Activated naive CD8-positive, alpha-beta T cell treated with anti-CD3 and anti-CD28 coated beads, Interleukin-2, amount 10 ng/mL, durations not matched to agents 7 days and 5 days (primary cell): ENCODE measurements at places on chromosomes 5 and 9.

- no peak for DNase-seq
Measured at GRCh38 chr5:67802766-67803165, 412.8 kb upstream of the PIK3R1 start.

GRCh38 chr9:115628426-115628825, 510.5 kb upstream of the TNC start:
- DNase-seq: no peak

GRCh38 chr9:5499889-5500398, 10.4 kb upstream of the PDCD1LG2 start:
- DNase-seq: no peak

- DNase-seq: no peak
Measured at GRCh38 chr5:130546211-130546610, 618.8 kb downstream of the HINT1 start.

DNA sequence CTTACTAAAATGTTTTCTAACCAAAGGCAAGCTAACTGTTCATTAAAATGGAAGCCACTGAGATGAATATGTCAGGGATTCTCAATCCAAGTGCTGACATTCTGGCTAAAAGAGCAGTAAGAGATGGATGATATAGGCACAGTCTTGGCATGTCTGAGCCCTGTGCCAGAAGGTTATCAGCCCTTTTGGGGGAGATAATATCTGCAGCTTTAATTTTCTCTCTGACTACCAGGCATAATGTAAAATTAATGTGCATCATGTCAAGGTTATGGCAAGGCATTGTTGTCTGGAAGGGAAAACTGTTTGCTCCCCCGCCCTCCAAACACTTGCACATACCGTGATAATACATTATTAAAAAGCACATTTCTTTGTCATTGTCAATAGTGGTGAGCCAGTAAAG, 609.8 kb downstream of the ZNF608 start:
- DNase-seq: no peak

GRCh38 chr9:130713286-130713960, 19.8 kb downstream of the EXOSC2 start:
- no peak for DNase-seq

- DNase-seq: no peak
Measured at GRCh38 chr9:121674952-121675351, 23.5 kb downstream of the DAB2IP start.

DNA sequence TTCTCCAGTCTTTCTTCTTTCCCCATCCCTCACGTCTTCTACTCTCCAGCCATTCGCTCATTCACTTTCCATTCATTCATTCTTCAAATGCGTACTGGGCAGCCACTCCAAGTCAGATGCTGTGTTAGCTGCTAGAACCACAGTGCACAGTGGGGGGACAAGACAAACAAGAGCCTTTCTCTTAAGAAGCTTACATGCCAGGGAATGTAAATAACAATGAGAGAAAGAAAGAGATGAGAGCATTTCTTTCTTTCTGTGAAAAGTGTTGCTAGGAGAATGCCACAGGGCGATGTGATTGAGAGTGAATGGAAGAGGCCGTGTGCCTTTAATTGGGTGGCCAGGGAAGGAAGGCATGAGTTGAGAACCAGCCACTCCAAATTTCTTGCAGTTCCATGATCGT, 46.3 kb upstream of the SMIM23 start:
- no peak for DNase-seq

DNA sequence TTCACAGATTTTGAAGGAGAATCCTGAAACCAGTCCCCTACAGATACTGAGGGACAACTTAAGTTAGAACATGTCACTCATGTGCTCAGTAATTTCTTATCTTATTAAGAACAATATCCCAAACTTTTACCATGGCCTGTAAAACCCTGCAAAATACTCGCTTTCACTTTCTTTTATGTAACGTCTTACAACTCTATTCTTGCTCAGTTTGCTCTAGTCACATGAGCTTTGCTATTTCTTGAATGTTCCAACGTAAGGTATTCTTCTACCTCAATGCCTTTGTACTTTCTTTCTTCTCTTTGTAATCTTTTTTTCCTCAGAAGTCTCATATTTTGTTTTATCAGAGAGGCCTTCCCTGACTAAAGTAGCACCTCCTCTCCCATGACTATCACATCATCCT, 14.1 kb downstream of the TMEM38B start:
- no peak for DNase-seq

DNA sequence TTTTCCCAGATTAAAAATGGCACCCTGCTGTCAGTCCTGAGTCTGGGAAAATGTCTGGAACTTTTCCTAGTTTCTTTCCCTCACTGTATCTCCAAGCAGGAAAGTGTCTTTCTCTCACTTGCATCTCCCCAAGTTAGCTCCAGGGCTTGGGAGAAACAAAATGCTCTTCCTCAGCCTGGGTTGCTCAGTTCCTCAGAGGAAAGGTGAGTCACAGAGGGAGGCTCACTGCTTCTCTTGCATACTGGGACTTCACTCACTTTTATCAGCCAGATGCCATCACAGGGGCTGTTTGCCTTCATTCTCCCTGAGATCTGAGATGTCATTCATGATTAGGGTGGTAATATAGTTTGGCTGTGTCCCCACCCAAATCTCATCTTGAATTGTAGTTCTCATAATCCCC, 519.9 kb downstream of the SEMA5A start:
- DNase-seq: no peak

- DNase-seq: no peak
Measured at GRCh38 chr9:105093685-105094084, 150.8 kb upstream of the SLC44A1 start.

- no peak for DNase-seq
Measured at GRCh38 chr9:13263511-13263910, 16.0 kb downstream of the MPDZ start.

- no peak for DNase-seq
Measured at GRCh38 chr5:149628221-149628620, 46.9 kb downstream of the ARHGEF37 start.

- DNase-seq: no peak
Measured at GRCh38 chr5:28468166-28468565, 1429.8 kb upstream of the CDH9 start.

- no peak for DNase-seq
Measured at GRCh38 chr9:88898039-88898720, 93.1 kb upstream of the S1PR3 start.

DNA sequence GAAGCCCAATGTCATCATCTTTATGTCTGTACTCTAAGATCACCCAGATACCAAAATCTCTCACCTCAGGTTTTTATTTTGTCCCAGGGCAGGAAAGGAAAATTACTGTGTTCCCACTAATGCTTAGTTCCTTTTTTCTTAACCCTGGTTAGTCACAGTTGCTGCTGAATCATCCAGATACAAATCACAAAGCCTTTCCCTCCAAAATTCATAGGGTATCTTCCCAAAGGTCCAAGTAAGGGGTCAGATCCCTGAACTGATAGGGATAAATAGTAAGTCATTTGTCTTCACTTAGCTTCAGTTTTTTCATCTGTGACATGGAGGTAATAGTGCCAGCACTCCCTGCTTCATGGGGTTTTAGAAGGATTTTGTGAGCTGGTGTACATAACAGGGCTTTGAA, 2.2 kb downstream of the PLCXD3 start:
- no peak for DNase-seq

DNA sequence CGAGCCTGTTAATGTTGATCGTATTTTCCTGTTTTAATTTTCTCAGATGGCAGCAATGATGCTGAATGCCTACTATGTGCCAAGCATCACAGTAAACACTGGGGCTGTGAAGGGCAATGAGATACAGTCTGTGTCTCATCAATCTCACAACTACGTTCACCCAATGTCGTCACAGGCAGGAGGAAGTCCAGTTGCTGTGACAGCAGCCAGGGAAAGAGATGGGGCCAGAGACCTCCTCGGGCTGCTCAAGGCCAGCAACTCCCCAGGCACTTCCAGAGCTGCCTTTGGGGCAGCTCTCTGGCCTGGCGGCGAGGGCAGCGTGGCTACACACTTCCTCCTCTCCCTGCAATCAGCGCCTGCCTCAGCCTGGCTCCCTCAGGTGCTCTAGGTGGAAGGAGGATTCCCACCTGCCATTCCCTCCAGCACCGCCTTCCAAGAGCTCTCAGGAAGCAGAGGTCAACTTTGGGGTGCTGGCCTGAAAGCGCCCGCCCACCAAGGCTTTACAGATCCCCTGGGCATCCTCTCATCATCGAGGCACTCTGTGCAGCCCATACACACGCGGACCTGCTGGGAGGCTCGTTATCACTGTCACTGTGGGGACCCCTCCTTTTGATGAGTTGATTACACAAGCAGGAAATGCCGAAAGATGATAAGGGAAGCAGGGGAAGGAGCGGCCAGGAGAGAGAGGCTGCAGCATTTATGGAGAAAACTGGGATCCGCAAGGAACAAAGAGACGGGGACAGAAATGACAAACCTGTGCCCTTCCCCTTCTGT, 159.2 kb downstream of the ZDHHC21 start:
- no peak for DNase-seq

DNA sequence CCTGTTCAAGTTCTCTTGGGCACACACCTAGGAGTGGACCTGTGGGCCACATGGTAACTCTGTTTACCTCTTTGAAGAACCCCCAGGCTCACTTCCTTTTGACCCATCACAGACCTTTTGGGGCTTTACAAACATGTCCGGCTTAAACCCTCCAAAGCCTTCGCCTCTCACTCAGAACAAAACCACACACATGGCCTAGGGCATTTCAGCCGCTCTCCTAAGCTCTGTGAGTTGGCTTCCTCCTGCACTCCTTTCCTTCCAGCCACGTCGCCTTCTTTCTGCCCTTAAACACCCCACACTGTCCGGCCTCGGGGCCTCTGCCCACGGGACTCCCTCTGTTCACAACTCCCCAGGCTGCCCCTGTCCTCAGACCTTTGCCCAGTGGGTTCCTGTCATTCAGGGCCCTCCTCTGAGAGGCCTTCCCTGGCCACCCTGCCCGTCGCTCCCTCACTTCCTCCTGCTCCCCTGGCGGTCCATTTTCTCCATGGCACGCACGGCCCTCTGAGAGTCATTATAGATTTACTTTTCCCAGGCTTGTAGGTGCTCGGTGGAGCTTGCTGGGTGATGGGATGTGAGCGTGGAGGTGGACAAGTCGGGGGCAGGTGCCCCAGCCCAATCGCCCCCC, 1.9 kb downstream of the DOK3 start:
- DNase-seq: no peak

GRCh38 chr9:107542411-107543157, 53.0 kb upstream of the KLF4 start:
- no peak for DNase-seq

DNA sequence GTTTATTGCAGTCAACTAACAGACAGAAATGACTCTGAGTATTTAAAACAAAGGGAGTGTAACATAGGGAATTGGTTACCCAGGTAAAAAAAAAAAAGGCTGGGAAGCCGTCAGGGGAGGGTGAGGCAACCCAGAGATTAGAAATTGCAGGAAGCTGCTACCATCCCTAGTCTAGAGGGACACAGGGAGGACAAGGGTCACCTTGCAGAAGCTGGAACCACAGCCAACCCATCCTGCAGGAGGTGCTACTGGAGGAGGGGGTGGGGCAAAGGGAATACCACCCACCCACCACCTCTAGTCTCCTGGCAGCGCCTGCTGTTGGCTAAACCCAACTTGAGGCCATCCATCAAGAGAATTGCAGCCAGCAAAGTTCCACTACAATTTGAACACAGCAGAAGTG, 6.5 kb downstream of the CAST start:
- DNase-seq: no peak

GRCh38 chr9:103755441-103755840, 338.7 kb upstream of the SMC2 start:
- no peak for DNase-seq
